CD8-positive, alpha-beta memory T cell (primary cell): ENCODE measurements at places on chromosomes 7 and 10.

GRCh38 chr7:41921453-41921981, 218.6 kb upstream of the INHBA start:
- no peak overlapping the region for H3K4me3 ChIP-seq
- no peak for DNase-seq
- H3K36me3 ChIP-seq: no peaks in the 10 kb centered on the region
- no peak overlapping the region for H3K27ac ChIP-seq
- H3K27me3 ChIP-seq: no peaks in the 10 kb centered on the region

- no peak overlapping the region for H3K27ac ChIP-seq
- peak; percentile 49 for DNase-seq
- H3K4me3 ChIP-seq: no peak overlapping the region
- H3K36me3 ChIP-seq: no peaks in the 10 kb centered on the region
- peaks cover 4% of the 10 kb centered on the region for H3K4me1 ChIP-seq
- no peaks in the 10 kb centered on the region for H3K27me3 ChIP-seq
Measured at GRCh38 chr10:63720072-63720537, 198.9 kb downstream of the REEP3 start.

DNA sequence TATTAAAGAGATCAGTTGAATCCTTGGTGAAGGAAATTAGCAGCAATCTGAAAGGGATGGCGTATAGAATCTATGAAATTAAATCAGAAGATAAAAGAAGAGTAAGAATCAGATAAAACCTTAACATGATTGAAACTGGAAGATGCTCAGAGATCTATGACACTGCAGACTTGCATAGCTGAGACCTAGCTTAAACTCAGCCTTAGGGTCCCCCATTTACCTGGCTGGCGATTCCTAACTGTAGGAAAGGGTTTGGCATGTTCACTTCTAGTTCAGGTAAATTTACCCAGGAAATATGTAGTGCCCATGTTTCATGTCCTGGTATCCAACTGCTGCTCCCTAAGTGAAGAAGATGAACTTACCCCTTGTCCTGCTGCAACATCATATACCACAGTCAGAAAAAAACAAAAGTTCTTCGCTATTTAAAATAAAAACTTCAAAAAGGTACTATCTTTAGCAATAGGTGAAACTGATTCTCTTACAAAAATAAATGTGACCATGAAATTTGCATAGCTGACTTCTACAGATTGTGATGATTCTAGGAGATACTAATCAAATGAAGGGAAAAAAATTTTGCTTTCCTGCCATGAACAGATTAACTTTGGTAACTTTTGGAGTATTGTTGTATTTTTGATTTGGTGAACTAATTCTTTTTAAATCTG, 47.8 kb upstream of the TMEM243 start:
- DNase-seq: no peak
- no peak overlapping the region for H3K27ac ChIP-seq
- H3K4me1 ChIP-seq: no peaks in the 10 kb centered on the region
- H3K36me3 ChIP-seq: no peaks in the 10 kb centered on the region
- no peaks in the 10 kb centered on the region for H3K27me3 ChIP-seq

- no peaks in the 10 kb centered on the region for H3K27me3 ChIP-seq
- DNase-seq: no peak
- H3K4me3 ChIP-seq: no peak overlapping the region
- H3K4me1 ChIP-seq: no peaks in the 10 kb centered on the region
- no peak overlapping the region for H3K27ac ChIP-seq
Measured at GRCh38 chr7:88789480-88790064, 6.0 kb downstream of the TEX47 start.

- H3K4me3 ChIP-seq: peak overlapping the region; percentile 54
- no peaks in the 10 kb centered on the region for H3K4me1 ChIP-seq
- H3K27me3 ChIP-seq: peaks cover 4% of the 10 kb centered on the region
- H3K36me3 ChIP-seq: no peaks in the 10 kb centered on the region
- DNase-seq: peak; percentile 27
- no peak overlapping the region for H3K27ac ChIP-seq
Measured at GRCh38 chr7:39414224-39415035, 151.8 kb upstream of the YAE1 start.

DNA sequence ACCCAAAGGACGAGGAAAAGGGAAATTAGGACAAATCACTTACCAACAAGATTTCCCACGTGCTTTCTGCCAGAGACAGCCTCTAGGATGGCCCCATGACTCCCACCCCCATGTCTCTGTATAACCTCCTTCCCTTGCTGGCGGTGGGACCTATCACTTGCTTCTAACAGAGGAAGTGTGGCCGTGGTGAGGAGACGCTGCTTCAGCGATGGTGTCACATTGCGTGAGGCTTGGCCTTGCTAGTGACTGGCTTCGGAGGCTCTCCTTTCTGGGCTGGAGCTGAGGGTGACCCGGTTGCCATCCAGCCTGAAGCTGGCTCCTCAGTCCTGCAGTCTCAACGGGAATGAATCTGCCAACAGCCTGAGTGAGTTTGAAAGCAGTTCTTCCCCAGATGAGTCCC, 123.7 kb downstream of the ANLN start:
- H3K4me3 ChIP-seq: no peak overlapping the region
- DNase-seq: no peak
- no peaks in the 10 kb centered on the region for H3K36me3 ChIP-seq
- no peaks in the 10 kb centered on the region for H3K4me1 ChIP-seq

GRCh38 chr7:142298627-142299026, 40.8 kb upstream of the PRSS58 start:
- no peaks in the 10 kb centered on the region for H3K27me3 ChIP-seq
- no peaks in the 10 kb centered on the region for H3K36me3 ChIP-seq
- H3K27ac ChIP-seq: no peak overlapping the region
- H3K4me1 ChIP-seq: peaks cover 9% of the 10 kb centered on the region

- H3K4me3 ChIP-seq: no peak overlapping the region
- peak overlapping the region; percentile 39 for H3K27ac ChIP-seq
- H3K27me3 ChIP-seq: no peaks in the 10 kb centered on the region
- no peak for DNase-seq
- H3K36me3 ChIP-seq: no peaks in the 10 kb centered on the region
Measured at GRCh38 chr10:73992899-73993788, 4.8 kb upstream of the VCL start.

- H3K27me3 ChIP-seq: no peaks in the 10 kb centered on the region
- DNase-seq: no peak
- H3K4me1 ChIP-seq: no peaks in the 10 kb centered on the region
- H3K4me3 ChIP-seq: no peak overlapping the region
- H3K36me3 ChIP-seq: no peaks in the 10 kb centered on the region
- H3K27ac ChIP-seq: no peak overlapping the region
Measured at GRCh38 chr10:4216726-4217125, 431.7 kb upstream of the KLF6 start.

DNA sequence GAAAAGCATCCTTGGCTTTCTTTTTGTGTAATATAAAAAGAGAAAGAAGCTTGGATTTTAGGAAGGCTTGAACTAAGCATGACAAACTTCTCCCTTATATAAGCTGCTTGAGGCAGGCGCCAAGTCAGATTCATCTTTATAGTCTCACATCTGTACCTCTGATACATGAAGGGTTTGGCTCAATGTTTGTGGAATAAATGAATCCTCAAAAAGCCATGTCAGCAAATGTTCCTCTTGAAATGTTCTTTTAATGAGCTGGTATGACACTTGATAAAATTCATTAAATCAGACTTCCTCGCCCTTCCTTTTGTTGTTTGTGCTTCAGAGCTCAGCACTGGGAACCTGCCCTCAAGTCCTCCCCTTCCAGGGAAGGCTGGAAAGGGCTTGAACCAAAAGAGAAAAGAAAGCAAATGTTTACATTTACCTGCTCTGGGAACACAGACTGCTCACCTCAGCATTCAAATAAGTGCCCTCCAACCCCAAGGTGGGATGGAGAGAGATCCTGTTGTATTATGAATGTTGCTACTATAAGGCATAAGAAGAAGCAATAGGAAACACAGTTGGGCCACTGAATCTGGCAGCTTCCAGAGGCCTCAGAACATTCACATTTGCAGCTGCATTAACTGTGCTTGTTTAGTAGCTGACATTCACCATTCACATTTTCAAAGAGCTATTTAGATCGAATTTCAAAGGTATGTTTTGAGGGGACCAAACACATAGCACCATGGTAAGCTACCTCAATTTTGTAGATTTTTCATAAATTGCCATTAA, 212.6 kb downstream of the CACNA2D1 start:
- no peak for DNase-seq
- no peak overlapping the region for H3K27ac ChIP-seq
- H3K36me3 ChIP-seq: no peaks in the 10 kb centered on the region
- H3K4me3 ChIP-seq: no peak overlapping the region

DNA sequence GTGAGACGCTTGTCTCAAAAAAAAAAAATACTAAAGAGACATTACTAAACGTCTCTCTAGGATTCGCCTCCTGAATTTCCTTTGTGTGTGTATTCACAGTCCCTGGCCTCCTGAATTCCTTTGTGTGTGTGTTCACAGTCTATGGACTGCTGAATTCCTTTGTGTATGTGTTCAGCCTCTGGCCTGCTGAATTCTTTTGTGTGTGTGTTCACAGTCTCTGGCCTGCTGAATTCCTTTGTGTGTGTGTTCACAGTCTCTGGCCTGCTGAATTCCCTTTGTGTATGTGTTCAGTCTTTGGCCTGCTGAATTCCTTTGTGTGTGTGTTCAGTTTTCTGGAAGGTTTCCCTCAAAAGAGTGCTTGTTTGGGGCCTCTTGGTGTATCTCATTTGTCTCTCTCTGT, 8.2 kb downstream of the BMS1 start:
- peaks cover 53% of the 10 kb centered on the region for H3K36me3 ChIP-seq
- DNase-seq: no peak
- no peak overlapping the region for H3K4me3 ChIP-seq

- no peak for DNase-seq
- no peak overlapping the region for H3K4me3 ChIP-seq
- no peaks in the 10 kb centered on the region for H3K4me1 ChIP-seq
- no peaks in the 10 kb centered on the region for H3K36me3 ChIP-seq
Measured at GRCh38 chr7:101450064-101450463, 87.4 kb downstream of the COL26A1 start.

DNA sequence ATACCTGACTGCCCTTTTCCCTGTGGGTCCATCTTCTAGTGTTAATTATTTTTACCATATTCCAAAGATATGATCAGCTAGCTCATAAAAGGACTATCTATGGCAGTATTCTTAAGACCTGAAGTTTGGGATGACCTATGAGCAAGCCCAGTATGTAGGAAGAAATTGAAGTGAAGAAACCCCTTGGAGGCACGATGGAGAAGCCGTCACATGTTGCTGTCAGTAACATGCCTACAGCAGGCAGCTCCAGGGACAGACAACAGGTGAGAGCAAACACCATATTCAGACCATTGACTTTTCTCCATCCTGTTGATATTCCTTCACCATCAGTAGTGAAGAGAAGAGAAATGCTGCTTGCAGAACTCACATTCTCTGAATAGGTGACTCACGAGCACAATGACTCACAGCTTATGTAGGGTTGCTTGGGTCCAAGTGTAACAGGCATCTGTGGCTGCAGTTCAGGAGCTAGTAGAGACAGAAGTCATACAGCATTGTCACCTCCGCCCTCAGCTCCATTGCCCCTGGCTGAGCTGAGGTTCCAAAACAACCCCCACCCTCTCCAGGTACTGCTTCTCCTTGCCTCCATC, 8.4 kb upstream of the LYZL2 start:
- no peaks in the 10 kb centered on the region for H3K27me3 ChIP-seq
- H3K4me1 ChIP-seq: no peaks in the 10 kb centered on the region
- no peak for DNase-seq
- H3K4me3 ChIP-seq: no peak overlapping the region
- H3K36me3 ChIP-seq: no peaks in the 10 kb centered on the region

GRCh38 chr10:126070476-126071215, 174.3 kb downstream of the FANK1 start:
- H3K27ac ChIP-seq: no peak overlapping the region
- H3K27me3 ChIP-seq: no peaks in the 10 kb centered on the region
- no peaks in the 10 kb centered on the region for H3K36me3 ChIP-seq

DNA sequence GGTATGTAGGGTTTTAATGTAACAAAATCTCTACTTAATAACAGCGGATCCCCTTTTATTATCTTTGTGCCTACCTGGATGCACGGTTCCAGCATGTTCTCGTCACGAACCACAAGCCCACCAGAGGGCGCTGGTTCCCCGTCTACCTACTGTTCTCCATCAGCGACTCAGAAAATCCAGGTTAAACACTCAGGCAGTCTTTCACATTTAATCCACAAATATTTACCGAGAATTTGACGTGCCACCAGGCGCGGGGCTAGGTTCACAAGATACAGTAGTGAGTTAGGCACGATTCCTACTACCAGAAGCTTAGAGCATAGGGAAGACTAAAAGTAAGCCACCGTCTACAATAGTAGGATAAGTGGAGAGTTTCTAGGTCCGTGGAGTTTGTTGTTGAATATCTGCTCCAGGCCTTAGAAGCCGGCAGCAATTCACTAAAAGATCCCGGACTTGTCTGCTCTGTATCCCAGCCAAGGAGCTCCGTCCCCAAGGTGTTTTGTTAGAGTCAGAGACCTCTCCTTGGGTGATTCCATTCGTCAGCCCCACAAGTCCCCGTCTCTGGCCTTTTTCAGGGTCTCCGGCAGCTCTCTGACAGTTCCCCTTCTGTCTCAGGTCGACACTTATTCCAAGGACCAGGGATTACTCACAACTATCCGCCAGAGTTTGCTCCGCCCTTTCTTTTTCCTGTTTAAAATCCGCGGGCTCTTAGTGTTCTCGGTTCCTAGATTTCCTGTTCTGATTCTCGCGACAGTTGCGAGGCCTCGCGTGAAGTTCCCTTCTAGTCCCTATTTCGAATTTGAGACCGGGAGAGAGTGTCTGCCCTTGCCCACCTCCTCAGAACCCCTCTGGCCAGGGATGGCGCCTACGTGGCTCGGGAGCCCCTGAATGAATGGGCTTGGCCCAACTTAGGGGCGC, 1.5 kb upstream of the KAZALD1 start:
- peaks cover 26% of the 10 kb centered on the region for H3K27me3 ChIP-seq
- peak; percentile 83 for DNase-seq
- H3K36me3 ChIP-seq: no peaks in the 10 kb centered on the region
- peak overlapping the region; percentile 77 for H3K27ac ChIP-seq

- H3K27me3 ChIP-seq: no peaks in the 10 kb centered on the region
- H3K4me3 ChIP-seq: no peak overlapping the region
- H3K4me1 ChIP-seq: no peaks in the 10 kb centered on the region
- no peak overlapping the region for H3K27ac ChIP-seq
- H3K36me3 ChIP-seq: no peaks in the 10 kb centered on the region
Measured at GRCh38 chr7:26815426-26815825, 49.0 kb downstream of the SKAP2 start.

GRCh38 chr7:100793806-100794660, 33.3 kb downstream of the EPHB4 start:
- DNase-seq: no peak
- no peaks in the 10 kb centered on the region for H3K27me3 ChIP-seq
- H3K27ac ChIP-seq: no peak overlapping the region
- H3K4me3 ChIP-seq: no peak overlapping the region
- no peaks in the 10 kb centered on the region for H3K4me1 ChIP-seq

DNA sequence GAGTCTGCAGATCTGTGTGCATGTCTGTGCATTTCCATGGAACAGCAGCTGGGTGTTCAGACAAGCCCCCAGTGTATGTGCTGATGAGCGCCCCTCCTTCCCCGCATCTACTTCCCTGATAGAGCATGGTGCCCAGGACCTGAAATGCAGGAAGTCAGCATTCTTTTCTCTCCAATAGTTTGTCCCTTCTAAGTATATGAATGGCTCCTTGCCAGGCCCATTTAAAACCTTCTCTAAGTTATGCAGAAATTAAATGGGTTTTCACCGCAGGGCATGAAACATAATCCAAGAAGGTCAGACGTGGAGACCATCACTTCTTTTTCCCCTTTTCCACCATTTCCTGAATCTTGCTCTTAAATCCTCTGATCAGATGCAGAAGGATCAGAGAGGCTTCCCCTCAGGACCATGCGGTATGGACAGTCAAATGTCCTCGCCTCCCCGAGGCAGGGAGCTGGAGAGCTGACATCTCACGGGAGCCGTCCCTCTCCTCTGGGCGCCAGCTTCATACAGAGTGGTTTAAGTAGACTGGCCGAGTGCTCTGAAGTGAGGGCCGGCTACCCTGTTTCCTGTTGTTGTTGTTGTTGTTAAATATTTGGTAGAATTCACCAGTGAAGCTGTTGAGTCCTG, 155.3 kb downstream of the C10orf105 start:
- H3K27me3 ChIP-seq: no peaks in the 10 kb centered on the region
- no peaks in the 10 kb centered on the region for H3K4me1 ChIP-seq
- H3K4me3 ChIP-seq: no peak overlapping the region
- DNase-seq: no peak
